ENCODE measurements at places on chromosomes 11 and 22.
A peak's percentile ranks its signal among the peaks of the same experiment; 100 is the strongest.

DNA sequence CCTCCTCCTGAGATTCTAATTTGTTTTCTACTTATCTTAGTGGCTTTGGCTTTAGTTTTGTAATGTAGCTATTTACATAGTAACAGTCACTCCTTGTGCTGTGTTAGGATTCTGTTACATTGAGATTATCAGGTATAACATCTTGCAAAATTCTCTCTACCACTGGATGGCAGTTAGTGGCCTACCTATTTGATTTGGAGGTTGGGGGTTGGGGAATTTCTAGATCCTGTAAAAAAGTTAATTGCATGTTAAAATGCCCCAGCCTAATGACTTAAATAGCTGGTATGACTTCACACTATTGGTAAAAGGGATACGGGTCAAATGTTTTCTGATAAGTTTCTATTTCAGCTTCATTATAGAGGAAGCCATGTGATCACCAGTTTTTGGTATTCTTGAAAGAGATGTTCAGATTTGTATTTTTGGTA is 2.8 kb downstream of the GRK3 start:
- DNase-seq: no peak

GRCh38 chr11:119490253-119491006 is 67.5 kb upstream of the THY1 start:
- DNase-seq: no peak

GRCh38 chr22:46051646-46052045 is 74.7 kb upstream of the WNT7B start:
- DNase-seq: no peak

DNA sequence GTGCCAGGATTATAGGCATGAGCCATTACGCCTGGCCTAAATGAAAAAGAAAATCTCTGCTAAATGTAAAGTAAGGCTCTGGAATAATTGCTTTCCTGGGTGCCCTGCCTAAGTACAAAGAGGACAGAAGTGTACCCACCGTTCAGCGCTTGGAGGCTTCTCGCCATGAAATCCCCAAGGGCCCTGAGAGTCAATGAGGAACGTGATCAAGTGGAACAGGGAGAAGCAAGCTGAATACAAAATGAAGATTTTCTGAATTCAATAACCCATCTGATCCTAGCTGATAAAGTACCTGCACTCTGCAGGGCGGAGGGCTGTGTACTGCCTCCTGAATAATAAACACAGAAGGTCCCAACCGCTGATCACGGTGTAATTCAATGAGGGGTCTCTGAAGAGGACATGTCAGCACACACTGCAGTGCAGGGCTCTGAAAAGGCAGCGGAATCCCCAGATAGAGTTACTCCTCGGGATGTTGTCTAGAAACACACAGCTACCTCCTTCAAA is 97.7 kb downstream of the ABTB2 start:
- no peak for DNase-seq

DNA sequence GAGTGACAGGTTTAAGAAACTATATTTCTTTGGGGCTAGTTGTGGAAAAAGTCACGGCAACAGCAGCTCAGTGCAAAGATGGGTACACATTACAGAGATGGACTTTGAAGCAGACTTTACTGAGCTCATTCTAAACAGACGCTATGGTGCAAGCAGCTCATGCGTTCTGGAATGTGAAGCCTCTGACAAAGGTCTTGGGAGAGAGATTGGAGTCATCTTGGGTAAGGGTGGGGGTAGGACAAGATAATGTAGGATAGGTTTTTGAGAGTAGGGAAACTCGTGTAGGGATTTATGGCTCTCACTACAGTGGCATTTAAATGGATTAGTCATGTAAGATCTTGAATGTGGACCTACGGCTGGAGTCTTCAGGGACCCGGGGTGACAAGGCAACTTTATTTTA is 36.2 kb upstream of the CLMP start:
- no peak for DNase-seq

DNA sequence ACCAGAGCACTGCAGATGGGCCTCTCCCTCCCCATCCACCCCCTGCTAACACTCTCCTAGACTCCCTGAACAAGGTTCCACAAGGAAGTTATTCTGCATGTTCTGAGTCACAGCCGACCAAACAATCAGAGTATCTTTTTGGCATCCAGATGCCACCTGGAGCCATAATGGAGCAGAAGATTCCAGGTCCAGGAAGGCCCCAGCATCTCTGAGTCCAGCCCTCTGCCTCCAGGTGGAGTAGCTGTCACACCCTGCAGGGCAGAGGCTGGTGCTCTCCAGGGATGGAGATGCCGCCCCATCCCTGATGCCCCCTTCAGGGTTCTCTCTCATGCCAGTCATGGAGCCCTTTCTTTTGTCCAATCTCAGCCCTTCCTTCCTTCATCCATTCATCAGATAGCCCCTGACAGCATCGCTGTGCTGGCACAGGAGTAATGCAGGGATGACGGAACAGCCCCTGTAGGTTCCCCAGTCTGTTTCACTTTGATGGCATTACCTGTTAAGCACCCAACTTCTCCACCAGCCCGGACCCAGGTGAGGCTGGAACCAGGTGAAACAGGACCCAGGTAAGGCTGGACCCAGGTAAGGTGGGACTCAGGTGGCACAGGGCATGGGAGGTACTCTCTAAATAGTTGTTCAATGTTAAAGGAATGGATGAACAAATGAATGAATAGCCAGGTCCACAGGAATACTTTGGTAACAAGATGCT is 20.1 kb upstream of the TSKU start:
- DNase-seq: no peak

DNA sequence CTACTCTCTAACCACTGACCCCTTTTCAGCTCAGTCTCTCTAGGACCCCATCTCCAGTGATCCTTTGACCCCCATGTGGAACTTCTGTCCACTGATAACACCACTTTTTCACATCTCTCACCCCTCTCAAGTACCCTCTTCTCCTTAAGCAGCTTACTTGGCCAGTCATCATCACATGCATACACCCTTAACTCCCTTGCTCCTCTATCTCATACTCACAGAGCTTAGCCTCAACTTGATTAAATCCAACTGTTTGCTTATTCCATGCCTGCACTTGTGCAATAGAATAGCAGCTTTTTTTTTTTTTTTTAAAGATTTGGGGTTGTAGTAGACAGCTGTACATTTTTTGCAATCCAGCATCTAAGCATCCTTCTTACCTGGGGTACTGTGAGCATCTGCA is 22.2 kb downstream of the AQP11 start:
- no peak for DNase-seq

- DNase-seq: no peak
These were observed 200.3 kb upstream of the MPPED2 start for GRCh38 chr11:30786256-30787110.

DNA sequence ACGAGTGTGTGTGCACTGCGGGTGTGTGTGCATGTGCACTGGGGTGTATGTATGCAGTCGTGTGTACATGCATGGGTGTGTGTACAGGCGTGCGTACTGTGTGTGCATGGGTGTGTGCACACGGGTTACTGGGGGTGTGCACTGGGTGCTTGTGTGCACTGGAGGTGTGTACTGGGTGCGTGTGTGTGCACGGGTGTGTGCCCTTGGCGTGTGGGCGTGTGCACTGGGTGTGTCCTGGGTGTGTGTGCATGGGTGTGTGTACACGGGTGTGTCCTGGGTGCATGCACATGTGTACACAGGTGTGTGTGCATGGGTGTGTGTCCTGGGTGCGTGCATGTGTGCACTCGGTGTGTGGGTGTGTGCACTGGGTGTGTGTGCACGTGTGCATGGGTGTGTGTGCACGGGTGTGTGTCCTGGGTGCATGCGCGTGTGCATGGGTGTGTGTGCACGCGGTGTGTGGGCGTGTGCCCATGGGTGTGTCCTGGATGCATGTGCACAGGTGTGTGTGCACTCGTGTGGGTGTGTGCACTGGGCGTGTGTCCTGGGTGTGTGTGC is 39.1 kb downstream of the BRSK2 start:
- DNase-seq: no peak

DNA sequence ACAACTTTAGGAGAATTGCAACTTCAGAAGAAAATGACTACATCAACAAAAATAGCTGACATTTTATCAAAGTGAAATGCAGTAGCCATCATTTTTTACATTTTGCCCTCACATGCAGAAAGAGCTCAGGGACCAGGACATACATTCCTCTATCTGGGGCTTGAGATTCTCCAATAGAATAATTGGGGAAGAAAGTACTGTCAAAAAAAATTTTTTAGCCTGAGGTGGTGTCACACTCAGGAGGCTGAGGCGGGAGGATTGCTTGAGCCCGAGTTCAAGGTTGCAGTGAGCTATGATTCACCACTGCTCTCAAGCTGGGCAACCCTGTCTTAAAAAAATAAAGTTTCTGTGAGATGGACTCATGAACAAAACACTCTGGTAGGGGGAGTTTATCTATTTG is 32.2 kb upstream of the DEPDC7 start:
- DNase-seq: no peak

GRCh38 chr11:12717851-12718291 is 43.6 kb downstream of the TEAD1 start:
- no peak for DNase-seq

- DNase-seq: peak; percentile 50
These were observed 14.3 kb downstream of the BLID start for GRCh38 chr11:122101625-122102291.

- no peak for DNase-seq
These were observed 104.7 kb upstream of the RRM1 start for GRCh38 chr11:3989921-3990290.

- DNase-seq: no peak
These were observed 68.2 kb upstream of the CLTCL1 start for GRCh38 chr22:19359554-19360299.

DNA sequence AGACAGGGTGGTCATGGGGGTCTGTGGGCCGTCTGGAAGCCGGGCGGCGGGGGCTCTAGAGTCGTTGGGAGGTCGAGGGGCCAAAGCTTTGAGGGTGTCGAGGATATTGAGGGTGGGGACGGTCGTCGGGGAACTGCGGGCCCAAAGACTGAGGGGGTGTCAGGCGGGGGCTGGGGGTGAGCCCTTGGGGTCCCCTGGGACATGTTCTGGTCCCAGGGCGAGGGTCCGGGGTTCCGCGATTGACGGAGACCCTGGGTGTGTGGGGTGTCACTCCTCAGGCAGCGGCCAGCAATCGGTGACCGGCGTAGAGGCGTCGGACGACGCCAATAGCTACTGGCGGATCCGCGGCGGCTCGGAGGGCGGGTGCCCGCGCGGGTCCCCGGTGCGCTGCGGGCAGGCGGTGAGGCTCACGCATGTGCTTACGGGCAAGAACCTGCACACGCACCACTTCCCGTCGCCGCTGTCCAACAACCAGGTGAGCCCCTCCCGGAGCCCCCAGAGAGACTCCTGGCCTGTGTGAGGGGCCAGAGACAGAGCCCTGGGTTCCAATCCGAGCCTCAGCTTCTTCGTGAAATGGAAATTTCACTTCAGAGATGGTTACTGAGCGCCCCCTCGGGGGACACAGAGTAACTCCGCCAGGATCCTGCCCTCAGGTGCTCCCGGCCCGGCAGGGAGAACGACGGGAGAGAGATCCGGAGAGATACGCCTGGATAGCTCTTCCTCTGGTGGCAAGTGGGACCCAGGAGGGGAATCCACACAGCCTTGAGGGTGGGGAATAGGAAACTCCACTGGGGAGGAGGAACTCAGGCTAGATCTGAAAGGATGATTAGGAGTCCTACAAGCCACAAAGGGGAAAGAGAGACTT is 714 bp downstream of the SDF2L1 start:
- DNase-seq: no peak

DNA sequence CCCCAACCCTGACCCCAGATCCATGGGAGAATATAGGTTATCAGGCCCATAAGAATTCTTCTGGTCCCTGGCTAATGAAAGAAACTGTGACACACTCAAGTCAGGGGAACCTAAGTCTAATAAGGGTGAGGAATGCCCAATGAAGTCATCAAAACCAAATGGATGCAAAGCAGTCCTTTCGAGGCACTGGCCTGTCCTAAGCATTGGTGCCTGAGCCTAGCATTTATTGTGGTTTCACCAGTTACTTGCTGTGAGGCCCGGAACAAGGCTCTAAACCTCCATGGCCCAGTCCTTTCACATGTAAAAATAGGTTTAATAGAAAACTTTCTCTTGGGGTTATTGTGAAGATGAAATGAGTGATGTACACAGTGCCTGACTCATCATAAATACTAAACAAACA is 712.6 kb downstream of the DLG2 start:
- no peak for DNase-seq

GRCh38 chr22:39900306-39901227 is at the start of gene GRAP2:
TSS of gene GRAP2 (plus strand) at chr22:39901084. CDS start at chr22:39947107, 46,023 bp downstream.
- no peak for DNase-seq

- no peak for DNase-seq
These were observed 45.2 kb downstream of the TBX1 start for GRCh38 chr22:19805821-19806212.

- DNase-seq: no peak
These were observed 180.8 kb downstream of the DBX1 start for GRCh38 chr11:19979519-19979845.

DNA sequence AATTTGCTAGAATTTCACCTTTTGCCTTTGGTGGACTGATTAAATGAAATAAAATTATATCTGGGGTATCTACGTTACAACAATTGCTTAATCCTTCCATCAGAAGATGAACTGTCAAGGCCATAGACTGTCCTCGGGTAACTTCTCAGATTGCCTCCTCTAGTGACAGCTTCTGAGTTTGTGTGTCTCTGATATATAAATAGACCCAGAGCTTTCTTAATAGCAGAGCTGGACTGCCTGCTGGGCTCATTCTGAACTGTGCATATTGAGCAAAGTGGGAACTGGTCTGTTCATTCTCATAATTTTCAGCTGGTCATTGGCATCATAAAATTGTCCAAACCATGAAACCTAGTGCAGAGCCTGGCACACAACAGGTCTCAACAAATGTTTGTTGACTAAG is 99.1 kb upstream of the GRAMD1B start:
- DNase-seq: no peak

- DNase-seq: no peak
These were observed 72.2 kb downstream of the CWF19L2 start for GRCh38 chr11:107385361-107385981.

DNA sequence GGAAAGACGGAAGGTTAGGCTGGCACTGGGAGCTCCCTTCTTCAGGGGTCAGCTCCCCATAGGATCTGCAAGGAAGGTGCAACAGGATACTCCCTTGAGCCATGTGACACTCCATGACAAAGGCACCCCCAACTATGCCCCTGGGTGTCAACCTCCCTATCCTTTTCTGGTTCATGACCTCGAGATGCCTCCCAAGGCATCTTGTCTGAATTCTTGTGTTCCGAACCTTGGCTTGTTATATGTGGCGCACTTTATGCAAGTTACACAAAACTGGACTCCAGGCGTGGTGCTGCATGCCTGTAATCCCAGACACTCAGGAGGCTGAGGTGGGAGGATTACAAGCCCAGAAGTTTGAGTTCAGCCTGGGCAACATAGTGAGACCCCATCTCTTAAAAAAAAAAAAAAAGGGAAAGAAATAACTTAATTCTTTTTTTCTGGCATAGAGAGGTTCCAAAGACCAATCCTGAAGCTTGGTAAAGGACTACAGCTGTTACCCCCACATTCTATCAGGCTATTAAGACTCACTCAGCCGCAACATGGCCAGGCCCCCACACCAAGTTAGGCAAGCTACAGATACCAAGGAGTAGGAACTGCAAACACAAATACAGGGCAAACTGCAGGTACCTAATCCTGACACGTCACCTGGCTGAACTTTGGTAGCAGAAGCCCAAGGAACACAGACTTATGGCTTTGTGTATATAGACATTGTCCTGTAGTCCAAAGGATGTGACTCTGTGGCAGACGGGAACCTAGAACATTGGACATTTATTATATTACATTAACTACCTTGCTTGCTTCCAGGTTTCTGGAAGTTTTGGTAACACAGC is 1.4 kb downstream of the C11orf24 start:
- no peak for DNase-seq

- DNase-seq: no peak
These were observed 21.5 kb upstream of the CSNK2A3 start for GRCh38 chr11:11374358-11375148.

- no peak for DNase-seq
These were observed 109.1 kb upstream of the TIMP3 start for GRCh38 chr22:32692371-32692770.

- no peak for DNase-seq
These were observed 113.4 kb downstream of the GRIA4 start for GRCh38 chr11:105723269-105723668.
